Regular cardiac myocyte (primary cell): ENCODE measurements at places on chromosomes 6 and 20. TPM values are rescaled to one million over a fixed set of nuclear protein-coding genes. Genes with fewer than 3 reads are reported as not detected.

The OR12D3 gene
- total RNA-seq, result not detected in 2 replicates

The VIP gene
- total RNA-seq, result not detected in 2 replicates

The ENPP3 gene
- total RNA-seq, result under 0.01 TPM in 2 replicates

The ENPP4 gene
- 0.77 and 8.5 TPM in 2 replicates for total RNA-seq

The SLC23A2 gene
- total RNA-seq, result 8.1 and 14.4 TPM in 2 replicates

The BANF2 gene
- total RNA-seq, result not detected in 2 replicates

The C6orf141 gene
- 0.28 TPM in 1 of 2 replicates, not detected in the other for total RNA-seq

The HTR1E gene
- not detected in 2 replicates for total RNA-seq

The IL17A gene
- total RNA-seq, result not detected in 2 replicates

The C6orf52 gene
- total RNA-seq, result 0.56 TPM in 1 of 2 replicates, not detected in the other

The CCN5 gene
- under 0.01 and 3.7 TPM in 2 replicates for total RNA-seq

The CFB gene
- total RNA-seq, result 5.8 and 65.1 TPM in 2 replicates

The GJA1 gene
- 574 and 739 TPM in 2 replicates for total RNA-seq

The LPA gene
- under 0.01 TPM in 1 of 2 replicates, not detected in the other for total RNA-seq

The CGA gene
- total RNA-seq, result 0.28 TPM in 1 of 2 replicates, not detected in the other

The GABRR2 gene
- total RNA-seq, result 0.19 and 0.56 TPM in 2 replicates

The BMP5 gene
- total RNA-seq, result 0.38 and 1.1 TPM in 2 replicates

The MRPS18B gene
- total RNA-seq, result 30.4 and 53.7 TPM in 2 replicates

The TGM3 gene
- total RNA-seq, result 0.19 and 0.28 TPM in 2 replicates

The CRISP3 gene
- total RNA-seq, result not detected in 2 replicates

The ZBTB46 gene
- 4.8 and 14.6 TPM in 2 replicates for total RNA-seq

The BHLHE23 gene
- total RNA-seq, result not detected in 2 replicates

The BTNL2 gene
- total RNA-seq, result not detected in 2 replicates

The RAET1L gene
- total RNA-seq, result not detected in 2 replicates

The ZSCAN26 gene
- total RNA-seq, result 12.3 and 20.6 TPM in 2 replicates

The FARS2 gene
- 27.3 and 27.8 TPM in 2 replicates for total RNA-seq

The MYBL2 gene
- 0.56 and 20.1 TPM in 2 replicates for total RNA-seq

The RAB44 gene
- under 0.01 TPM in 2 replicates for total RNA-seq

The HCRTR2 gene
- total RNA-seq, result not detected in 2 replicates

The TRIM10 gene
- under 0.01 TPM in 1 of 2 replicates, not detected in the other for total RNA-seq

The MBOAT1 gene
- total RNA-seq, result 2.0 and 6.3 TPM in 2 replicates

The PTPRT gene
- under 0.01 TPM in 1 of 2 replicates, not detected in the other for total RNA-seq

The LCA5 gene
- 4.4 and 7.9 TPM in 2 replicates for total RNA-seq

The TNNC2 gene
- total RNA-seq, result 0.56 TPM in 1 of 2 replicates, not detected in the other

The FAM110A gene
- 0.85 and 2.9 TPM in 2 replicates for total RNA-seq

The DOK5 gene
- total RNA-seq, result 29.6 and 35.9 TPM in 2 replicates

The RBM39 gene
- 260 and 357 TPM in 2 replicates for total RNA-seq

The DEFB128 gene
- not detected in 2 replicates for total RNA-seq

The GHRH gene
- not detected in 2 replicates for total RNA-seq

The HTR1B gene
- under 0.01 TPM in 1 of 2 replicates, not detected in the other for total RNA-seq

The APOM gene
- total RNA-seq, result 0.28 and 1.2 TPM in 2 replicates

The CST2 gene
- 6.9 and 38.1 TPM in 2 replicates for total RNA-seq

The POU5F1 gene
- total RNA-seq, result 0.38 and 3.4 TPM in 2 replicates

The GGTLC1 gene
- not detected in 2 replicates for total RNA-seq

The TUBE1 gene
- 17.8 and 33.3 TPM in 2 replicates for total RNA-seq

The SIRPD gene
- total RNA-seq, result not detected in 2 replicates

The FOXF2 gene
- total RNA-seq, result 0.28 and 0.58 TPM in 2 replicates
